ENCODE measurements at places on chromosomes 3 and 15. TPM values are rescaled to one million over a fixed set of nuclear protein-coding genes. Genes with fewer than 3 reads are reported as not detected.
A peak's percentile ranks its signal among the peaks of the same experiment; 100 is the strongest.

DNA sequence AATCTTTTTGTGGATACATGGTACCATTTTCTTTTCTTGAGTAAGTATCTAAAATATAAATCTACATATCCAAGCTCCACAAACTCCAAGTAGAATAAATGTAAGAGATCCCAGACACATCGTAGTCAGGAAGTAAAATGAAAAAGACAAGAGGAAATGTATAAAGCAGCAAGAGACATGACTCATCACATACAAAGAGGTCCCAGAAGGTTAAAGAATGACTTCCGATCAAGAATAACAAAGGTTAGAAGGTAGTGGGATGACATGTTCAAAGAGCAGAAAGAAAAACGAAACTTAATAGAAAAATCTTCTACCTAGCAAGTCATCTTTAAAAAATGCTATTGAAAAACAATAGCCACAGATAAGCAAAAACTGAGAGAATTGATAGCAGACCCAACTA, 705.8 kb downstream of the NR2F2 start:
- no peaks in the 10 kb centered on the region for H3K4me1 ChIP-seq
- no peak overlapping the region for H3K27ac ChIP-seq
- H3K36me3 ChIP-seq = no peaks in the 10 kb centered on the region
- H3K27me3 ChIP-seq = peaks cover 3% of the 10 kb centered on the region
- no peak overlapping the region for H3K4me3 ChIP-seq
- DNase-seq = no peak

- no peak overlapping the region for H3K27ac ChIP-seq
Observed at GRCh38 chr15:69578787-69579583, 126.4 kb downstream of the RPLP1 start.

- peaks cover 27% of the 10 kb centered on the region for H3K4me1 ChIP-seq
- no peaks in the 10 kb centered on the region for H3K27me3 ChIP-seq
- no peaks in the 10 kb centered on the region for H3K36me3 ChIP-seq
- no peak overlapping the region for H3K4me3 ChIP-seq
Observed at GRCh38 chr3:195911041-195911945, 2.9 kb upstream of the TNK2 start.

DNA sequence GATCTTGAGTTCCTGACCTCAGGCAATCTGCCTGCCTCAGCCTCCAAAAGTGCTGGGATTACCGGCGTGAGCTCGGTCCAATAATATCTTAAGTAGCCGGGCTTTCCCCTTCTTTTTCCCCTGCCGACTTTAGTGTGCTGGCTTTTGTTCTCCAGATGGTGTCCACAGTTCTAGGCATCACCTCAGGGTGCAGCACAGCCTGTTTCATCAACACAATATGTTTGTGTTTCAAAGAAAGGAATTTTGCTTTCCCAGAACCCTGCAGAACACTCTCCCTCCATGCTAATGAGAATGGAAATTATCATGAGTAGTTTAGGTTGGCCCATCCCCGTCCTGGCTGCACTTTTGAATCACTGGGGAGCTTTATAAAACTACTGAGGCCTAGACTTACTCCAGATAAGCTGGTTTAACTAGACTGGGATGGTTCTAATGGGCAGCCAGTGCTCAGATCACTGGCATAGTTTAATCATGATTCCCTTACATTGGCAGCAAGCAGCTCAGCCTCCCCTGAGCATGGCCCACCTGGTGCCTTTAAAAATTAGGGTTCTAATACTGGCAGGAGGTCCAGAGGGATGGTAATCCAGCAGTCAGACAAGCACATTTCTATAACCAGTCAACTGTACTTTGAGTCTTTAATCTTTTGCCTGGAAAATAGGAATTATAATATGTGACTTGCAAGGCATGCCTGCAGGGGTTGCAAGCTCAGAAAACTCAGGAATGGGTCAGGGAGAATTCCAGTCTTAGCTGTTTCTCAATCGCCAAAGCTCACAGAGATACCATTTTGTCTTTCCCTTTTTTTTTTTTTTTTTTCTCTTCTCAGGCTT, 127.6 kb upstream of the RASGRP1 start:
- no peak overlapping the region for H3K27ac ChIP-seq
- no peaks in the 10 kb centered on the region for H3K36me3 ChIP-seq
- no peak overlapping the region for H3K4me3 ChIP-seq
- H3K27me3 ChIP-seq = no peaks in the 10 kb centered on the region
- peaks cover 11% of the 10 kb centered on the region for H3K4me1 ChIP-seq

DNA sequence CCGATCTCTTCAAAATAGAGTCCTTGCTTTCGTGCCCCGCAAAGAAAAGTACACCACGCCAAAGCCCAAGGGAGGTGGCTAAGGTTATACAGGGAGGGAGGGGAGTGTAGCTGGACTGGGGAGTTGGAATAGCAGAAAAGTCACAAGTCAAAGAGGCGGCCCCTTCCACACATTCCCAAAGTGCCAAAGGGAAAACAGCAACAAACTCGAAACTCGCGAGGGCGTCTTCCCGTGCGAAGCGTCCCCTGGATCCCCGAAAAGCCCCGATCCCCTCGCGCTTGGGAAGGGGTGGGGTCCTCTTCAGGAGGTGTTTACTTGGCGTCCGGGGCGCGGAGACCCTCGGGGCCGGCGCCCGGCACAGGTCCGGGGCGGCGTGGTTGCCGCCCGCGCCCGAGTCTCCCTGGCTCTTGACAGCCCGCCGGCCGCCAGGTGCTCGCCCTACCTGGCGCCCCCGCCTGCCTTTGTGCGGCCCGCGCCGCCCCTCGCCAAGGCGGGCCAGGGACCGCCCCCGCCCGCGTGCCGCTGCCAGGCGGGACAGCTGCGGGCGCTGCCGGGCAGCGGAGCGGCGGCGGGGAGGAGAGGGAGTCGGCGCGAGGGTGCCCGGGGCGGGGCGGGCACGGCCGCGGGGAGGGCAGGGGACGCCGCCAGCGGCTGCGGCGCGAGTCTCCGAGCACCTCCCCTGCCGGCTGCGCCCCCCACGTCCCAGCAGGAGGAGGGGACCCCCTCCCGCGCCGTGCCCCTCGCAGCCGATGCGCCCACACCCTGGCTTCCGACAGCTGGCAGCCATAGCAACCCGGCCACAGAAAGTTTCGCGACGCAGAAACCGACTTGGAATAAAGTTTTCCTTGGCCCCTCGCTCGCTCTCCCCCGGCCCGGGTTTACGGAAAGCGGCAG, 966 bp downstream of the MYO1E start:
- H3K27me3 ChIP-seq = no peaks in the 10 kb centered on the region
- peaks cover 21% of the 10 kb centered on the region for H3K4me1 ChIP-seq

GRCh38 chr3:84724877-84725276, 233.9 kb upstream of the CADM2 start:
- no peak for DNase-seq
- H3K4me1 ChIP-seq = no peaks in the 10 kb centered on the region
- H3K4me3 ChIP-seq = no peak overlapping the region
- no peaks in the 10 kb centered on the region for H3K27me3 ChIP-seq
- no peak overlapping the region for H3K27ac ChIP-seq

- peaks cover 9% of the 10 kb centered on the region for H3K4me1 ChIP-seq
- no peak overlapping the region for H3K4me3 ChIP-seq
- no peak overlapping the region for H3K27ac ChIP-seq
- no peaks in the 10 kb centered on the region for H3K27me3 ChIP-seq
Observed at GRCh38 chr15:95469496-95470000, 861.0 kb upstream of the NR2F2 start.

DNA sequence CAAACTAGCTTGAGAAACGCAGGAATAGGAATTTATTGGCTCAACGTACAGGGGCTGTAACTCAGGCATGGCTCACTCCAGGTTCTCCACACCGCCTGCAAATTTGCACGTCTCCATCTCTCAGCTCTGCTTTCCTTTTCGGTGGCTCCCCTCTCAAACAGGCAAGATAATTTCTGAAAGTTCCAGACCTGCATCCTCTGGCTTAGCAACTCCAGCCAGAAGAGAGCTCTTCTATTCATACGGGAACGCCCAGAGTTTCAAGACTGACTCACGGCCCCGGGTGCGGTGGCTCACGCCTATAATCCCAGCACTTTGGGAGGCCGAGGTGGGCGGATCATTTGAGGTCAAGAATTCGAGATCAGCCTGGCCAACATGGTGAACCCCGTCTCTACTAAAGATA, 139.7 kb upstream of the BNIP2 start:
- H3K36me3 ChIP-seq = no peaks in the 10 kb centered on the region
- H3K4me3 ChIP-seq = no peak overlapping the region
- peaks cover 6% of the 10 kb centered on the region for H3K27me3 ChIP-seq

DNA sequence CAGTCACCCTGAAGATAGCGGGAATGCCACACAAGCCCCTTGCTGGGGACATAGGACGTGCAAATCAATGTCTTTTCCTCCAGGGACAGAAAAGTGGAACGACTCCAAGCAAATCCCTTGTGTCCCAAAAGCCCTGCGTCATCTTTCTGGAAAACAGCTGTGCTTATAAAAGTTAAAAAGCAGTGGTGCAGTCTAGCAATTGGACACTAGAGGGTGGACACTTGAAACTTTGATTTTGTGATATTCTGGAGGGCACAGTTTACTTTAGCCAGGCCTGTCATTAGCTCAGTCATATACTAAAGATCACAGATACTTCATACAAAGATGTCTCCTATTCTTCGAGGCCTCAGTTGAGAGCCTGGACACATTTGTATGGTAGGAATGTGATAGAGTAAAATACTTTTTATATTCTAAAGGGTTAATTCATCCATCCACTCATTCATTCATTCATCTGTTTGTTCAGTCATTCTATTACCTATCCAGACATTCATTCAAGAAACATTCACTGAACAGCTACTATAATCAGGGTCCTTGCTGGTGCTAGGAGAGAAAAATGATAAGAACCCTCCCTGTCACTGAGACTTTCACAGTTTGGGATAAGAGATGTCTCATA, 63.8 kb upstream of the ANKRD34C start:
- H3K4me3 ChIP-seq = no peak overlapping the region
- H3K36me3 ChIP-seq = no peaks in the 10 kb centered on the region
- peaks cover 1% of the 10 kb centered on the region for H3K27me3 ChIP-seq
- H3K27ac ChIP-seq = peak overlapping the region; percentile 55
- DNase-seq = peak; percentile 32

GRCh38 chr3:126445506-126445905, 30.2 kb downstream of the ZXDC start:
- no peaks in the 10 kb centered on the region for H3K27me3 ChIP-seq
- no peaks in the 10 kb centered on the region for H3K4me1 ChIP-seq
- no peak overlapping the region for H3K4me3 ChIP-seq
- H3K27ac ChIP-seq = no peak overlapping the region

SELENOS gene
- total RNA-seq = 55.2 TPM

RARRES1 gene
- 17.8 TPM for total RNA-seq

PFKFB4 gene
- 0.92 TPM for total RNA-seq

STRIT1 gene
- total RNA-seq = 6.7 TPM

Measured in heart left ventricle (tissue), 16 donors.